ENCODE measurements at places on chromosomes 7 and 10.
A peak's percentile ranks its signal among the peaks of the same experiment; 100 is the strongest.

GRCh38 chr10:57988964-57989363 is 278.7 kb downstream of the IPMK start:
- DNase-seq = no peak

GRCh38 chr10:51699145-51699474 is 285 bp downstream of the CSTF2T start:
- no peak for DNase-seq

DNA sequence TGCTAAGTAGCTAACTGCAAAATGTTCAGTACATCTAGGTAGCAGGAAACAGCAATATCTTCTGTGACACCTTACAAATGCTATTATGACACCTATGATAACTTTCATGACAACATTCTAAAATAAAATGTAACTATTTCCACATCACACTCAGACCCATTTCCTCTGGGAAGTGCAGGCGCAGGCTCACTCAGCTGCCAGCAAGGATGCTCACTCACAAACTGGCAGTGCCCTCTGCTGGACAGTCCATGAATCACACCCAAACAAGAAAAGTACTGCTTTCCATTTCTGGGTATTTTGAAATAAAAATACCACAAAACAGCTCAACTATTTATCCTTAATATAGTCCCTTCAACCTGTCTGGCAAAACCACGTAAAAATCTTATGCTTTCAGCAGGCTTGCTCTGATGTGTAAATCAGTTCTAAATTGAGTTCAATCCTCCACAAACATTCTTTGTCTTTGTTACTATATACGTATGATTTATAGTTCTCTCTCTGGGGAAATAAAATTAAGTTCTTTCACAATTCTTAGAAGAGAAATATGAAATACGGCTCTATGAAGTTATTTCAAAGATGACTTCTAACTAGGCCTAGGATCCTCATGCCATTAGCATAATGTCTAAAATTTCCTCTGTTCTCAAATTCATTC is 176.6 kb downstream of the PARD3 start:
- DNase-seq = peak; percentile 43

DNA sequence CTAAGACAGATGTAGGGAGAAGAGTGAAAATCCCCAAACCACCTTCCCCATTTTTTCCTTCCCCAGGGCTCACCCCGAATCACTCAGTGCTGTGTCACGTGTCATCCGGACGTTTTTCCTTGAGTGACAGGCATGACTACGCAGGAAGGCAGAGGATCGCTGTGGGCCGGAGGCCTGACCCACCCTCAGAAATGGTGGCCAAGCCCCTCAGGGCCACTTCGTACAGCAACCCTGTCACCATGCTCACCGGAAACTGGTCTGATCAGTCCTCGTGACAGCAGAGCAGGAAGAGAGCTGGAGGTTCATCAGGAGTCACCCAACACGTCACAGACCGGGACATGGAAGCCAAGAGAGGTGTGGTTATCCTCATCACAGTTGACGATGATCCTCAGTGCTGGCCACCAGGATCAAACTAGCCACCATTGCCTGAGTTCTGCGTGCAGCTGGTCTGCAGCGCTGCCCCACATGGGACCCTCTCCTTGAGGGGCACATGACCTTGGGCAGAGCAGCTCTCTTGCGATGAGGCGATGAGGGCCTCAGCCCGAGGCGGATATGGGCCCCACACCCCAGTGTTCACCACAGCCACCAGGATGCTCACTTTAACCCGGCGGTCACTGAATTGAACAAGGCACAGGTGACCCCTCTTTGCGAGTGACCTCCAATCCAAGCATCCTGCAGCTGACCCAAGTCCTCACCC is 99.3 kb upstream of the INSIG1 start:
- DNase-seq = no peak

DNA sequence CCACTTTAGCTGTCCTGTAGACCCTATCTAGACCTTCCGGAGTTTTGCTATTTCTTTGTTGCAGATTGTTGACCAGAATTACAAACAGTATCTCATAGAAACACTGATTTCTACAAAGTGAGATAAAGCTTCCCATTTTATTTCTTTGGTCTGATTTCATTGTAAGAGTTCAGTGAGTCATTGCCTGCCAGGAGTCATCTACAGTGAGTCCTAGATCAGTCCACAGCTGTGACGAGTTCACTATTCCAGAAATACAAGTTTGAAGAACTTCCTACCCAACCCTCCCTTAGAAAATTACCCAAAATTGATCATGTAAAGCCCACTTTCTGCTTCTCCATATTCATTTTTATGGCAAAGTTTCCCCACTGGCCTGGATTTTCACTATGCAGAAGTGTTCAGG is 905.5 kb downstream of the CNTNAP2 start:
- DNase-seq = no peak

DNA sequence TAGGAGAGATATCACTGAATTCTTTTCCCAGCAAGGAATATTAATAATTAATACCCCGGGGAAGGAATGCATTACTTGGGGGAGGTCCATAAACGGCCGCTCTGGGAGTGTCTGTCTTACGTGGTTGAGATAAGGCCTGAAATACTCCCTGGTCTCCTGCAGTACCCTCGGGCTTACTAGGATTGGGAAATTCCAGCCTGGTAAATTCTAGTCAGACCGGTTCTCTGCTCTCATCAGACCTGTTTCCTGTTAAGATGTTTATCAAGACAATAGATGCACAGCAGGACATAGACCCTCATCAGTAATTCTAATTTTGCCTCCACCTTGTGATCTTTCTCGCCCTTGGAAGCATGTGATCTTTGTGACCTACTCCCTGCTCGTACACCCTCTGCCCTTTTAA is 162.8 kb upstream of the KCND2 start:
- no peak for DNase-seq

DNA sequence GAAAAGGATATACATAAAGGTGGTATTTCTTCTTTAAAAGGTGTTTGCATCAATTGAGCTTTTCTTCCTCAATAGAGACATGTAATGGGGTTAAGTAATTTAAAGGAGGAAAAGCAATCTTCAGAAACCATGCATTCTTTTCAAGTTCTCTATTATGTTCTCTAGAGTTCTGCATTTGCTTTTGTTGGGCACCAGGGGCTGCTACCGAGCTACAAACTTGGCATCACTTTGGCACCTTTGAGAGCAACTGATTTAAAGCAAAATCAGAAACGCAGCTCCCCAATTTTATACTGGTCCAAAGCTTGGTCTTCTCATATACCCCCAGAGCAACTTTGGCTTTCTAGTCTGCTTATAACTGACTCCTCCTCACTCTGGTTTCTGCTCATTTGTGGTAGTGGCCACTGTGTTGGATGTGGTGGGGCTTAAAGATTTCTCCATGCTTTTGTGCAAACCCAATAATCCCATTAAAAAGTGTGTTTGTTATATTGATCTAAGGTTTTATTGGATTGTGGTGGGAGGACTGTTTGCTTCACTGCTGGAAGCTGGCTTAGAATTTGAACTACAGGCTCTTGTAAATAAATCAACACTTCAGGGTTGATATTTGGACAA is 712.1 kb downstream of the PHTF2 start:
- no peak for DNase-seq

- no peak for DNase-seq
These were observed 149.8 kb downstream of the LSMEM1 start for GRCh38 chr7:112630565-112630964.

DNA sequence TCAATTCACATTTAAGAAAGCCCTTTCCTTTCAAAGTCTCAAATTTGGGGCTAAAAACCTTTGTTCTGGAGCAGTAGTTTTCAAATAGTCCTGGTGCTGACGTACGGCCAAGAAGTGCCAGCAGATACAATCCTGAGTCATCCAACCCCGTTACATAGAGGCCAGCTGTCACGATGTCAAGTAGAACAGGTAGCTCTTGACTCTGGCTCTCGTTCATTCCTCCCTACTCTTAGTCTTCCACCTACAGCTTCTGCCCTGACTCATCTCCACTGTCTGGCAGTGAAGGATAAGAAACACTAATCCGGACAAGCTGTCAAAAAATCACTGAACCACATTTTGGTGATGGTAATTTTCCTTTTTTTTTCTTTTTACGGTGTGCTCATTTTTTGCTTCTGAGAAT is 132.4 kb upstream of the PTN start:
- DNase-seq = no peak

DNA sequence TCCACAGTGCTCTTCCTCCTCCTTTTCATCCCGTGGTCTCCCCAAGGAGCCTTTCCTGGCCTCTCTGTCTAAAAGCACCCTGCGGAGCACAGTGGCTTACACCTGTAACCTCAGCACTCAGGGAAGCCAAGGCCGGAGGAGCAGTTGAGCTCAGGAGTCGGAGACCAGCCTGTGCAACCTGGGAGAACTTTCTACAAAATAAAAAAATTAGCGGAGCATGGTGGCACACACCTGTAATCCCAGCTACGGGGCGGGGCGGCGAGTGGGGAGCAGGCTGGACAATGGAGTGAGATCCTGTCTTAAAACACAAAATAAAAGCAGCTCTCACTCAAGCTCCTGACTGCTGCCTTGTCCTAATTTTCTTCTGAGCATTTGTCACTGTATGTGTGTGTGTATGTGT is 1.4 kb upstream of the COBL start:
- no peak for DNase-seq

All from activated T-helper 1 cell treated with anti-CD3 and anti-CD28 coated beads, Interleukin-2, amount 50 U/mL, for 16 hours (primary cell).